DMS 273 treated with DMSO at 0.1 percent for 48 hours (cell line): ENCODE measurements at places on chromosomes 5 and 9.

- DNase-seq, result no peak
These were observed 63.0 kb downstream of the NR6A1 start for GRCh38 chr9:124708074-124708473.

- DNase-seq, result no peak
These were observed 244.4 kb upstream of the TUT7 start for GRCh38 chr9:86598411-86599239.

DNA sequence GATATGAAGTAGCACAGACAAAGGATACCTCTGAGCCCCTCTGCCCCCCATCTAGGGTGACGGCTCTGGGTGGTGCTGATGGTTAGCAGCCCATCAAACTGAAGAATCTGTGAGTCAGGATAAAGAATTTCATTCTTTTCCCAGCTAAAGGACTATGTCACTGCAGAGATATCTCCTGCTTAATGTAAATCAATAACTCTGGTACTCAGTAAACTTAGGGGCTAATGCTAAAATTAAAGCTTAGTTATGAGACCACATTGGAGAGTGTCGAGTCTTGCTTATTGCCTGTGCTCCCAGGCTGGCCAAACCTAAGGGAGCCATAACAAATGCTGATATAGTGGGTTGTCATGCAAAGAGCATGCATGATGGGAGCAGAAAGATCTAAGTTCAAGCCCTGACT is 25.6 kb upstream of the ACTBL2 start:
- DNase-seq, result no peak

DNA sequence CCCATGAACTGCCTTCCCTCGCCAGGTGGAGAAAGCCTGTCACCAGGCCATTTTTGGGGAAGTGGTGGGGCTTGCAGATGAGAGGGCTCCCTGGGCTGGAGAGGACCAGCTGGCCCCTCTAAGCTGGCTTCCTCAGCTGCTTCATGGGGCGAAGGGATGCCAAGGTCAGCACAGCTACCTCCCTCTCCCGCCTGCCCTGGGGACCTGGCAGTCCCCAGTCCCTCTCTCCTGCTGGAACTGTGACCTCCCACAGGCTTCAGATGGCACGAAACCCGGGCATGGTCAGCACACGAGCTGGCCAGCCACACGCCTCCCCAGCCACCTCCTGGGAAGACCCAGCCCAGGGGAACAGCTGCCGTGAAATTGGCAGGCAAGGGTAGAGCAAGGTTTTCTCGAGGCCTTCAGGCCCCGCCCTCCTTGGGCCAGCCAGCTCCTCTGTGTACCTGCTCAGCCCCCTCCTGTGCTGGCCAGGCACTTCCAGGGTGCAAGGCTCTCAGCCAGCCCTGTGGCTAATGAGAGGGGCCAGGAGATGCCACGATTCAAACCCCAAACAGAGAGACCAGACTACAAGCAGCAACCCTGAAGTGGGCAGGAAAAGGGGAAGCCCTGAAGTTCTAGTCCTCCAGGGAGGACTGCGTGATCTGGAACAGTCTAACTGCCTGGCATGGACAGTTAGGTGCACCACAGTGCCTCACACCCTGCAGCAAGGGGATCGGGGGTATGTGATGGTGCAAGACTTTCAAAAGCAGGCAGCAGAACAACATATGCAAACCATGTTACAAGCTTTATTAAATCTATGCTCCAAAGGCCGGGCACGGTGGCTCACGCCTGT is 12.9 kb downstream of the PLPP7 start:
- DNase-seq, result no peak

GRCh38 chr5:69242215-69242927 is 7.7 kb downstream of the CDK7 start:
- DNase-seq, result no peak

- DNase-seq, result no peak
These were observed 574.7 kb upstream of the SEMA6A start for GRCh38 chr5:117149312-117149711.

DNA sequence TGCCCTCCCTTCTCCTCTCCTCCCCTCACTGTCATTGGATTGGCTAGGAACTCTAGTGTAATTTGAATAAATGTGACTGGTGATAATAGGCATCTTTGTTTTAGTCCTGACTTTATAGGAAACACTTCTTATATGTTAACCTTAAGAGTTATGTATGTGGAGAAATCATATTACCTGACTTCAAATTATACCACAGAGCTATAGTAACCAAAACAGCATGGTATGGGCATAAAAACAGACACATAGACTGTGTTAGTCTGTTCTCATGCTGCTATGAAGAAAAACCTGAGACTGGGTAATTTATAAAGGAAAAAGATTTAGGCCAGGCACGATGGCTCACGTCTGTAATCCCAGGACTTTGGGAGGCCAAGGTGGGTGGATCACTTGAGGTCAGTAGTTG is 9.4 kb downstream of the MRRF start:
- no peak for DNase-seq

DNA sequence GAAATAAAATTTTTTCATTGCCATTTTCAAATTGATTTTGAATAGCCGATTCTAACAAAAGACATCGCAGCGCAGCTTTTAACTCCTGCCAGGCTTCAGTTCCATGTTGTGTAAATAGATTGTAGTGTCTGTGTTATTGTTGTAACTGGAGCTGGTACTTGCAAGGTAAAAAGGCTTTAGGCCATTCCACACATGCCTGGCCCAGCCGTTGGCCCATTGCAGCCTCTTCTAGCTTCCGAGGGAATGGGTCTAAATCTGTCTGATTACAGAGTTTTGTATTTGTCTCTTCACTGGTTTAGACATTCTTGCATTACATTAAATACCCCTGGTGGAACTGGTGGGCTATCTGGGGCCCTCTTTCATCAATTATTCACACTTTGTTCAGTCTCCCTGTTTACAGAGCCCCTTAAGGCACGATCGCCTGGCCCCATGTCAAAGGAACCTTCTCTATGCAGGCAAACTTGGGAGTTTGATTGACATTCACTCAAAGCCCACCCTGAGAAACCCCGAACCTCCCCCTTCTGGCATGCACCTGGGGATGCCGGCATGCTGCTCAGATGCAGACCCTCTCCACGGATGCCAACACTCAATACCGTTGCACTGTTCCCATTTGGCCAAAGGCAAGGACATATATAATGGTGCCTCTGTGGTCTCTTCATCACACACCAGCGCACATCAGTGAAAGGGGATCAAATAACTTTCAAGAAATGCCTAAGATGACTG is 281.7 kb upstream of the IRX2 start:
- no peak for DNase-seq

DNA sequence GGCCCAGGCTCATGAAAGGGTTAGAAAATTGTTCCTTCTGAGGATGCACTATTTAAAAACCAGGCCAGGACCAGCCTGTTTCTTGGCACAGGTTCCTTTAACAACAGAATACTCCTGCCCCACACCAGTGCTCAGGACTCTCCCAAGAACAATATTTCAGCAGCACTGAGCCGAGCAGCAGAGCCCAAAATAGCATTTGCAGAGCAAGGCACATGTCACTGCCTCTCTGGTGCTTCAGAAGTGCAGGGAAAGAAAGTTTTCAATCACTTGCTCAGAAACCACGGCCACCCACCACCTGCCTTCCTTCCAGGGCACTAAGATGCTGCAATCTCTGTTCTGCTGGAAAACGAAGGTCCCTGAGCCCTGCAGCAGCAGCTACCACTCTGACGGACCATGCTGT is 77.6 kb downstream of the SIL1 start:
- no peak for DNase-seq

DNA sequence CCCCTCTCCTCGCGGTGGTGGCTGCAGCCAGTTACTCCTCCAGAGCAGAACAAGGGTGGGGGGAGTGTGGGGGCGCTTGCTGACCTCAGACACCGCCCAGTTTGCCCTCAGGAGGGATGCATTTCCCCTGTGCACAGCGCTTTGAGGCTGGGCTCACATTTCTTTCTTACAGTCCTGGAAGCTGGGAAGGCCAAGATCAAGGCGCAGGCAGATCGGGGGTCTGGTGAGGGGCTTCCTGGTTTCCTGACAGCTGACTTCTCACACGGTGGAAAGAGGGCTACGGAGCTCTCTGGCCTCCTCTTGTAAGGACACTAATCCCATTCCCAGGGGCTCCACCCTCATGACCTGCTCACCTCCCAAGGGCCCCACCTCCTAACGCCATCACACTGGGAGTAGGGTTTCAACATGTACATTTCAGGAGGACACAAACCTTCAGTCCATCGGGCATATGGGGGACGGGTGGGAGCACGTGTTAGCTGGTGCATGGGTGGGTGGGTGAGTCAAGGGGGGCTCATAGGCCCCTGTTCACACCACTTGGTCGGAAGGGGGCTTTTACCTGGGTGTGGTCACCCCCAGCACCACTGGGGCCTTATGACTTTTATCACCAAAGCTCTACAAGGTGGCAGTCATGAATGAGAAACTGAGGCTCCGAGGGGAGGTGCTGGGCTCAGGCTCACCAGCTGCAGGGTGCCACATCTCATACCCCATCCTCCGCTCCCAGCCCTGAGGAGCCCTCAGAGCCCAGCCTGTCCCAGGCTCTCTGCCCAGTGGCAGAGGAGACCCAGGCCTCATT is 7.7 kb upstream of the SCGB3A1 start:
- no peak for DNase-seq

- DNase-seq, result no peak
These were observed 175.1 kb upstream of the DAB2 start for GRCh38 chr5:39599721-39600431.

DNA sequence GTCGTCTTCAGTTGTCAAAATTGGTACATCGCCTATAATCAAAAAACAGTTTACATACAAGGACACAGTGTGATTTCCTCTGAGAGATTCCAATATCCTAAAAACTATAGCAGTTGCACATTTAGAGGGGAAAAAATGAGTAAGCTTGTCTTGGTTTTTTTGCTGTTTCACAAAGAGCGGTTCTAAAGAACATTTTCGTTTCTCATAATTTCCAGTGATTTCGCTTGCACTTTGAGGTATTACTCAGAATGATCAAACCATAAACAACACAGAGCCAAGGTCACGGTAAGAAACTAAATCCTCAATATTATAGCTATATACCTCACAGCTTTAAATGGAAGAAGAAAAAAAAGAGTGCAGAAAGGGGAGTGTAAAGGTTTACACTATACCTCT is 861 bp downstream of the MTX3 start:
- no peak for DNase-seq

GRCh38 chr9:96383165-96383942 is at the start of gene SLC35D2:
SLC35D2 (minus strand) TSS chr9:96383711; CDS start chr9:96383634, 77 bp downstream.
- no peak for DNase-seq

DNA sequence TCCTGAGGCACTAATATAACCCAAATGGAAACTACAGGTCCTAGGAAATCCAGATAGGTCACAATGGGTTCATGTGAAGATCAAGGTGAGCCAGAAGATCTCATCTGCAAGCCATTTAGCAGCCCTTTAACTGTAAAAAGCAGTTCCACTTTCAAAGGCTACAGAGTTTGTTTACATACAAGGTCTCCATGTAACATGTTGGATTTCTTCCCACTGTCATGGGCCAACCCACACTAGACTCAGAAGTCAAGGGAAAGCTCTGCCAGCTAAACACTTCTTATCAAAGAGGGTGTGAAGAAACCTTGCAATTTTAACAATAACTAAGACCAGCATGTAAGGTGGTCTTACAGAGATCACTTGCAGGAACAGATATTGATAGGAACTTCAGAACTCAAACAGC is 3.8 kb upstream of the CTNNAL1 start:
- no peak for DNase-seq

GRCh38 chr9:76717613-76718012 is 46.6 kb upstream of the PCA3 start:
- DNase-seq, result no peak

DNA sequence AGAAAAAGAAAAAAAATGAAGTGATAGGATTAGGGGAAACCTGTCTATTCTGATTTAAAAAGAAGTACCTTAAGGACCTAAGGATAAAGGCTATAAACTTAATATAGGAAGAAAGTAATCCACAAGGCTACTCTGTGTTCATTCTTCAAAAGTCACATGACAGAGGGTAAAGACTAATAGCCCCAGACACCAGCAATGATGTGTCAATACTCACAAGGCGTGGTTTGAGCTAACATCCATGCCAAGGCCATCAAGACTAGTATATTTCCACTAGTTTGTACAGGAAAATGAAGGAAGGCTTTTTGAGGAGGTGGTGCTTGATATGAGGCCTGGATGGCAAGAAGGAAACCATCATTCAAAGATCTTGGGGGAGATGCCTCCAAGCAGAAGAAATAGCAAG is 49.7 kb upstream of the TEX48 start:
- DNase-seq, result no peak

DNA sequence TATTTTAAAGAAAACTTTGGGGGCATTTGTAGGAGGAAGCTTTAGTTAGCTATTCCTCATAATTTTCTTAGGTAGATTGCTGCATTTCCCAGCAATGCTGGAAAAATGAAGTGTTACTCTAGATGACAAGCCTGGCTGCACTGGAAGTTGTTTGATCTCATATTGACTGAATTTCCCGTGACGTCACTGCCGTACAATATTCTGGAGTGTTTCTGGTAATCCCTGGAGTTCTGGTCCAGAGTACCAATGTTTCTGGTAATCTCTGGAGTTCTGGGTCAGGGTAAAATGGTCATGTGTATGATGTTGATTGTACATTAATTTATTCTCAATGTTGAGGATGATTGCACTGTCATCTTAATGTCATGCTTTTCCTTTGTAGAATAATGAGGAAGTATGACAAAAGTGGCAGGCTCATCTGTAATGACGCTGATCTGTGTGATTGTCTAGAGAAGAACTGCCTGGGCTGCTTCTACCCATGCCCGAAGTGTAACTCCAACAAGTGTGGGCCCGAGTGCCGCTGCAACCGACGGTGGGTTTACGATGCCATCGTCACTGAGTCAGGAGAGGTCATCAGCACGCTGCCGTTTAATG is 26.2 kb downstream of the ARL14EPL start:
- no peak for DNase-seq

GRCh38 chr9:4640027-4640426 is 22.1 kb upstream of the PLPP6 start:
- DNase-seq, result no peak

DNA sequence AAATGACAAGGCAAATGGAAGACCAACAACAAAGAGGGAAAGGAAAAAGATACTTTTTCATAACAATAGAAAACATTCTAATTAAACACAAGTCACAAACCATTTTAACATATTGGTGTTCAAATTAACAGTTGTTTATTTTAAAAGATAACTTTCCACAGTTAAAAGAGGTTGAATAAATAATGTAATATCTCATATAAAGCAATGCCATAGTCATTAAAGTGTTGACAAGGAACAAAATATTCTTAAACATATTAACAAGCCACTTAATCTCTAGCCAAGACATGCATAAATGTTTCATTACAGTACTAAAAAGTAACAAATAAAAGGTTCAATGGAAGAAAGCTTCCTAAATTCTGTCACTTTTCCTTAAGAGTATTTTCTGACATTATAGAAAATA is 12.6 kb downstream of the TMEM161B start:
- DNase-seq, result no peak

- DNase-seq, result no peak
These were observed 65.3 kb upstream of the PPARGC1B start for GRCh38 chr5:149664666-149665415.

- no peak for DNase-seq
These were observed 204.4 kb downstream of the EFNA5 start for GRCh38 chr5:107466233-107466769.

GRCh38 chr5:57434227-57434640 is 48.4 kb downstream of the ACTBL2 start:
- no peak for DNase-seq
